Naive thymus-derived CD8-positive, alpha-beta T cell (primary cell): ENCODE measurements at places on chromosomes 1 and 21.

GRCh38 chr1:61486783-61487536 lies 238.0 kb downstream of the TM2D1 start:
- no peak for DNase-seq

- no peak for DNase-seq
These were observed 331.9 kb downstream of the NPHP4 start for GRCh38 chr1:5660141-5660935.

- no peak for DNase-seq
These were observed 258.8 kb upstream of the NCAM2 start for GRCh38 chr21:20739421-20739820.

DNA sequence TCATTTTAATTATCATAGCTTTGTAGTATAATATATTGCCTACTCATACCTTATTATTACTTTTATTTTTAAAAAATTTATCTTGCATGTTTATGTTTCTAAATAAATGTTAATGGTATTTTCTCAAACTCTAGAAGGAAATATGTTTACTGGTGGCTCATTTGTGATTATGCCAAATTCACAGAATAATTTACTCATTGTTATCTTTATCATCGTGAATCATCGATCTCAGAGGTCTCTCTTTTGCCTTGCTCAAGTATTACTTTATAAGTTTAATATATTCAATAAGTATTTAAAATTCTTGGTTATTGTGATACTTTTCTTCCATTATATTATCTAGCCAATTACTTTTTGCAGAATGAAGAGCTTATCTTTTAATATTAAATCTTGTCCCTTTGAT lies 836.7 kb upstream of the ADAMTS5 start:
- no peak for DNase-seq
